ENCODE measurements at places on chromosomes 12 and 14. TPM values are rescaled to one million over a fixed set of nuclear protein-coding genes. Genes with fewer than 3 reads are reported as not detected.

GRCh38 chr14:93549595-93549994, 118.9 kb downstream of the UNC79 start:
- no peak overlapping the region for H3K27ac ChIP-seq
- no peaks in the 10 kb centered on the region for H3K36me3 ChIP-seq
- DNase-seq = no peak
- H3K27me3 ChIP-seq = no peaks in the 10 kb centered on the region

Gene EIF5
- 265 TPM for total RNA-seq

DNA sequence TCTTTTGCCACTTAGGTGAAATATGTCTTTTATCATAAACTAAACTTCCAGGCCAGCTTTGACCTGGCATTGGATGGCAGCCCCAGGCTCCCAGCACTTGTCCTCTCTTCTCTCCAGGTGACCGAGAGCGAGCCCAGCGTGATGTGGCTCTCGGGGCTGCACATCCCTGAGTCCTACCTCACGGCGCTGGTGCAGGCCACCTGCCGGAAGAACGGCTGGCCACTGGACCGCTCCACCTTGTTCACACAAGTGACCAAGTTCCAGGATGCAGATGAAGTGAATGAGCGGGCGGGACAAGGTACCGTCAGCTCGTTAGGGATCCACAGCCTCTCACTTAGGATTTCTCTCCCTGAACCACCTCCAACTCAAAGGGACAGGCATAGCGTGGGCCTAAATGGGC, 39.4 kb downstream of the CCDC92 start:
- H3K4me1 ChIP-seq = no peaks in the 10 kb centered on the region
- H3K27ac ChIP-seq = no peak overlapping the region
- no peaks in the 10 kb centered on the region for H3K36me3 ChIP-seq
- no peak overlapping the region for H3K4me3 ChIP-seq
- no peaks in the 10 kb centered on the region for H3K27me3 ChIP-seq

DNA sequence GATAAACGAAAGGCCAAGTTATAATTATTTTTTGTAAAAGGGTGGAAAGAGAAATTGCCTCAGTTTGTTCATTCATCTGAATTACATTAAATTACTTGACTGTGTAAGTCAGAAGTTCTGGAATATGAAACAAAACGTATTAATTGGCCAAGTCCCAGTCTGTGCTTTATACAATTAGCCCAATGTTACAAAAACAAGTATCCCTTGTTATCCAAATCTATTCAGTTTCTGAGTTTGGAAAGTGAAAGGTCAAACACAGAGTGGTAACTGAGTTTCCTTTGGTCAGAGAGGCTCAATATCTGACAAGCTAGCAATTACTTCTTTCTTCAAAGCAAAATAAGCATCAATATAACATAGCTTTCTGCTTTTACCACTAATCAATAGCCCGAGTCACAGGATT, 62.6 kb downstream of the SPPL3 start:
- no peaks in the 10 kb centered on the region for H3K4me1 ChIP-seq
- no peaks in the 10 kb centered on the region for H3K36me3 ChIP-seq
- no peak overlapping the region for H3K4me3 ChIP-seq
- DNase-seq = no peak
- H3K27me3 ChIP-seq = no peaks in the 10 kb centered on the region

DNA sequence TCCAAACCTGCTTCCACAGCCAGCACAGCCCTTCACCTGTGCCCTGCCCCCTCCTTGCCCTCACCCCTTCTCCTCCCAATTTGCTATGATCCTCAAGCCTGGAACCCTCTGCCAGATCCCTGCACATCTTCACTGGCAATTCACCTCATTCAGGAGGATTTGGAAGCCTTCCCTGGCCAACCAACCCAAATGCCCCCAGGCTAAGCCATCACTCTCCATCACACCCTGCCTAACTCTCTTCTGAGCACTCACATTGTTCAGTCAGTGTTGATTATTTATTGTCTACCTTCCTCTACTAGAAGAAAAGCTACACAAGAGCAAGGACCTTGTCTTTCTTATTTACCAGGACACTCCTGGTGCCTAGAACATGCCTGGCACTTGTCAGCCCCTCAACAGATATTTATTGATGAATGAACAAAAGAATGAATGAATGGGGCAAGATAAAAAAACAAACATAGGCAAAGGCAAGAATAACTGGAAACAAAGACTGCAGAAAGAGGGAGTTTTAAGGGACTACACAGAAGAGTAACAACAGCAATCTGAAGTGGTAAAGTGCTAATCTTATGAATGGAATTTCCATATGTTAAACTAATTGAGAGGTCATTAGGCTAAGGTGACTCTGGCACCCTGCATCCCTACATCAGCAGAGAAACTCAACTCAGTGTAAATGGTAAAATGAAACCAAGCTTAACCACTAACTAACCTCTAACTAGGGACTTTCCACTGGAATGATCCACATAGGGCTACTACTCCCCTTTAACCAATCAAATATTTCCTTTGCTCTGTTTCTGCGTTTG, 33.4 kb downstream of the TMTC1 start:
- H3K4me1 ChIP-seq = no peaks in the 10 kb centered on the region
- no peak overlapping the region for H3K4me3 ChIP-seq
- no peak for DNase-seq
- H3K27me3 ChIP-seq = no peaks in the 10 kb centered on the region
- H3K27ac ChIP-seq = no peak overlapping the region

DNA sequence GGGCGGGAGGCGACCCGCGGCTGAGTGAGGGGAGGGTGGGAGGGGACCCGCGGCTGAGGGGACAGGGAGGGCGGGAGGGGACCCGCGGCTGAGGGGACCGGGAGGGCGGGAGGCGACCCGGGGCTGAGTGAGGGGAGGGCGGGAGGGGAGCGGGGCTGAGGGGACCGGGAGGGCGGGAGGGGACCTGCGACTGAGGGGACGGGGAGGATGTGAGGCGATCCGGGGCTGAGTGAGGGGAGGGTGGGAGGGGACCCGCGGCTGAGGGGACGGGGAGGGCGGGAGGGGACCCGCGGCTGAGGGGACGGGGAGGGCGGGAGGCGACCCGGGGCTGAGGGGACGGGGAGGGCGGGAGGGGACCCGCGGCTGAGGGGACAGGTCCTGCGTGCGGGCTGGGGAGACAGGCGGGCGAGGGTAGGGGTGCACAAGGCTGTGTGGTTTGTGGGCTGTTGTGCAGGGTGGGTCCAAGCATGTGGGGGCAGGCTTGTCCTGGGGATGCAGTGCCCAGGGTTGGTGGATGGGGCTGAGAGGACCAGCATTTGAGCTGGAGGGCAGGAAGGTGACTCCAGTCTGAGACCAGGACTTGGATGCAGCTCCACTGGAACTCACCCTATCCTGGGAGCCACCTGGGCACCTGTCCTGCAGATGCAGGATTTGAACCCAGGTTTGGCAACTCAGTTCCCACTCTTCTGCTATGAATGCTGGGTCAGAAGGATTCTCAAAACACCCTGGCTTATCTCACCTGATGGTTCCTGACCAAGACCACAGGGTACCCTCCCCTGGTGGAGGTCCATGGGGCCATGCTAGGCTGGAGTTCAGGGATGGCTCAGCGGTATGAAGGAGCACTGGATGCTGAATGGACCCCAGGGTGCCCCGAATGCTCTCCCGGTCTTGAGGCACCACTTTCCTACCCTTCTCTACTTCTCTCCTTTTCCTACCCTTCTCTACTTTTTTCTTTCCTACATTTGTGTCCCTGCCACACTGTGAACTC, 9.4 kb downstream of the PLD4 start:
- no peak for DNase-seq
- peak overlapping the region; percentile 52 for H3K4me3 ChIP-seq
- peaks cover 28% of the 10 kb centered on the region for H3K27me3 ChIP-seq

- H3K4me3 ChIP-seq = no peak overlapping the region
- H3K36me3 ChIP-seq = no peaks in the 10 kb centered on the region
- H3K27ac ChIP-seq = no peak overlapping the region
- no peak for DNase-seq
Measured at GRCh38 chr12:108831309-108831991, 25.9 kb downstream of the SSH1 start.

GRCh38 chr14:105010106-105010505, 10.8 kb downstream of the CDCA4 start:
- H3K36me3 ChIP-seq = peaks cover 8% of the 10 kb centered on the region
- no peak for DNase-seq
- no peak overlapping the region for H3K27ac ChIP-seq
- no peaks in the 10 kb centered on the region for H3K27me3 ChIP-seq
- no peak overlapping the region for H3K4me3 ChIP-seq
- no peaks in the 10 kb centered on the region for H3K4me1 ChIP-seq

GRCh38 chr14:59507063-59507751, 22.9 kb downstream of the JKAMP start:
- no peaks in the 10 kb centered on the region for H3K4me1 ChIP-seq
- H3K36me3 ChIP-seq = no peaks in the 10 kb centered on the region
- no peaks in the 10 kb centered on the region for H3K27me3 ChIP-seq
- H3K27ac ChIP-seq = no peak overlapping the region
- no peak overlapping the region for H3K4me3 ChIP-seq

GRCh38 chr12:69608114-69608513, 2.6 kb downstream of the LRRC10 start:
- no peaks in the 10 kb centered on the region for H3K4me1 ChIP-seq
- no peak overlapping the region for H3K27ac ChIP-seq
- no peaks in the 10 kb centered on the region for H3K36me3 ChIP-seq
- H3K4me3 ChIP-seq = no peak overlapping the region

GRCh38 chr14:103126873-103127304, 3.6 kb downstream of the TNFAIP2 start:
- peaks cover 3% of the 10 kb centered on the region for H3K4me1 ChIP-seq
- no peak overlapping the region for H3K27ac ChIP-seq
- peak overlapping the region; percentile 16 for H3K4me3 ChIP-seq
- H3K27me3 ChIP-seq = peaks cover 26% of the 10 kb centered on the region
- peak; percentile 56 for DNase-seq

- H3K4me1 ChIP-seq = no peaks in the 10 kb centered on the region
- no peak for DNase-seq
- no peaks in the 10 kb centered on the region for H3K27me3 ChIP-seq
- peaks cover 12% of the 10 kb centered on the region for H3K36me3 ChIP-seq
- no peak overlapping the region for H3K4me3 ChIP-seq
Measured at GRCh38 chr14:102971314-102971713, 48.9 kb downstream of the AMN start.

Gene COPS7A
- total RNA-seq = 47.6 TPM

Gene SLC6A13
- not detected for total RNA-seq

Gene KLHL33
- total RNA-seq = 0.05 TPM

GRCh38 chr12:58774731-58775130, 145.6 kb downstream of the LRIG3 start:
- no peak for DNase-seq
- H3K4me1 ChIP-seq = no peaks in the 10 kb centered on the region
- H3K27me3 ChIP-seq = no peaks in the 10 kb centered on the region
- no peak overlapping the region for H3K4me3 ChIP-seq

Gene FIGNL2
- total RNA-seq = 0.35 TPM

DNA sequence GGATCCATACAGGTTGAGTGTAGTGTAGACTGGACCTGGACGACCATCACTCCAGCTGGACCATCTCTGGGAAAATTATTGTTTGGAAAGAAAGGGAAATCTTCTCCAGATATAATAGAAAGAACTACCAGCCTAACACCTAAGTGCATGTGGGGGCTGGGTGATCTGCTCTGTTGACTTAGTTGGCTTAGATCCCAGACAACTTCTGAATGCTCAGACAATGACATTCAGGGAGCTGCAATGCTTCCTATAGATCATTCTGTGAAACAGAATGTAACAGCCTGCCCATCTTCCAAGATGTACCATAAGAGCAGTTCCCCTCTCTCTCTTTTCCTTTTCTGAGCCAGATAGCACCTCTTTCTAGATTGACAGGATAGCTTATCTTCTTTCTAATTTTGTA, 572.8 kb upstream of the STXBP6 start:
- no peaks in the 10 kb centered on the region for H3K27me3 ChIP-seq
- H3K27ac ChIP-seq = no peak overlapping the region
- no peaks in the 10 kb centered on the region for H3K4me1 ChIP-seq

DNA sequence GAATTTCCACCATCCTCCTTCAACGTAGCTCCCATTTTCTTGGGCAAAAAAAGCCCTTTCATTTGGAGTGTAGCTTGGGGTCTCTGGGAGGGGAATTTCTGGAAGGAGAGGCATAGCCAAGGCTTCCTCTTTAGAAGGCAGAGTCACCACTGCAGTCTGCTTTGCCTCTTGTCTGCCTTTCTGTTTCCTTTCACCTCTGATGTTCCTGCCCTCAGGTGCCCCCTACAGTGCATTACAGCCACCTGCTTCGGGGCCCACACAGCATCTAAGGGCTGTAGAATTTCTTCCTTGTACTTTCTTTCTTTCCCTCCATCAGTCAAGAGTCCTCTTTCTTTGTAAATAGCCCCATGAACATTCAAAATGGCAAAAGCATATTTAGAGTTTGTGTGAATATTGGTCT, 1313.9 kb downstream of the TMEM121 start:
- no peak overlapping the region for H3K27ac ChIP-seq
- H3K27me3 ChIP-seq = no peaks in the 10 kb centered on the region
- H3K4me3 ChIP-seq = no peak overlapping the region
- no peaks in the 10 kb centered on the region for H3K36me3 ChIP-seq
- no peak for DNase-seq

DNA sequence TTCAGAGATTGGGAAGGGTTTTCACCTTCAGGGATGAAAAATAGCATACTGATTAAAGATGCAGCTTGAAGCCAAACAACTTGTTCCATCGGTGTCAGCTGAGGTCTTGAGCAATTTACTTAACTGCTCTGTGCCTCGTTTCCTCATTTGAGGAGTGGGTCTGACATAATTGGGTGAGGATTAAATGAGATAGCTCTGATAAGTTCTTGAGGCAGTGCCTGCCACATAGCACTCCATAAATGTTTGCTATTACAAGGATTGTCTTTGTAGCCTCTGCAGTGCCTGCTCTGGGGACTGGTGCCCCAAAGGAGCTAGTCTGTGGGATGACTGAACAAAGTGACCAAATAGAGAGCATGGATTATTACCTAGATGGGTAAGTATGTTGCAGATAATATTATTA, 50.6 kb downstream of the ATP23 start:
- no peaks in the 10 kb centered on the region for H3K27me3 ChIP-seq
- no peaks in the 10 kb centered on the region for H3K4me1 ChIP-seq
- no peak overlapping the region for H3K4me3 ChIP-seq
- H3K27ac ChIP-seq = no peak overlapping the region
- DNase-seq = no peak
- H3K36me3 ChIP-seq = no peaks in the 10 kb centered on the region

Gene POTEM
- total RNA-seq = not detected

Measured in colonic mucosa (tissue), 4 donors.